Mesothelial cell of epicardium (in vitro differentiated cells): ENCODE measurements at places on chromosomes 5 and 9.
A peak's percentile ranks its signal among the peaks of the same experiment; 100 is the strongest.

- no peak for DNase-seq
Measured at GRCh38 chr9:38257626-38258215, 134.8 kb upstream of the ALDH1B1 start.

DNA sequence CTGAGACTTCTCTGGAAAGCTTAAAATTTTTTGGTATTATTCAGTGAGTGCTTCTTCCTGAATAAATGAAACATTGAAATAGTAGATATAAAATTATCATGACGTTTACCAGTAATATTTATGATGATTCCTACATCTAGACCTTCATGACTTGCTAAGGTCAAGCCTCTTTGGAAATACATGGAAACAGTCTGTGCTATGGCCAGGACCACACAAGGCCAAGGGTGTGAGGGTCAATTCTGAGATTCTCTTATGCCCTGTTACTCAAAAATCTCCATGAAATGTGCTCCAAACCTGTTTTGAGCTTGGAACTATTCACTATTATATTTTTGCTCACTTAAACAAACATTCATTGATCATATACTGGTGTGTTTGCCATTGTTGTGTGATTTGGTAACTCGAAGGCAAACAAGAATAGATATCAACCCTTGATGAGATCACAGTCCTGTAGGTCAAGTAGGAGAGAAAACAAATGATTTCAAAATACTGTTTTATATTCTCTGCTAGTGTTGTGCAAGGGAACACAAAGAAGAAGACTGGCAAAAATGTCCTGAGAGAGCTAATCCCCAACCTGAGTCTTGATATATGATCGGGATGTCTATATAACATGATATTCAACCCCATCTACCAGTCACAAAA, 1254.9 kb upstream of the DMAC1 start:
- DNase-seq, result no peak

GRCh38 chr9:131982102-131982501, 97.6 kb downstream of the MED27 start:
- DNase-seq, result no peak

- DNase-seq, result no peak
Measured at GRCh38 chr5:369151-369868, 47.8 kb downstream of the AHRR start.

DNA sequence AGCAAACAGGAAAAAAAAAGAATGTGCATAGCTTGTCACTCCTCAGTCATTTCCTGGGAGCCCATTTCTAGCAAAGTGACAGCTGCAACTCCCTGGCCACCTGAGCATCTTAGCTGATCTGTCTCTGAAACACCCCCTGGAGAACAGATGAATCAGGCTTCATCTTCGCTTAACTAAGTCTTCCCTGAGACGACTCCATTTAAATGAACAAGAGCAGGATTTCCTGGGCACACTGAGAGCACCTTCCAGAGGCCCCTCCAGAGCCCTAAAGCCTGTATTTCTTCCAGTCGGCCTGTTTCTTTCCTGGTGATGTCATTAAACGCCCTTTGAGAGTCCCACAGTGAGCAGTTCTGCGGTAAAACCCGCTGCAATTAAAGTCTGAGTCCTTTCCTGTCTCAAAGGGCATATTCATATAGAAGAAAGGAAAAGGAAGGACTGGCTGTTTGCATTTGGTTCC, 13.9 kb downstream of the TGFBI start:
- DNase-seq, result no peak

- DNase-seq, result no peak
Measured at GRCh38 chr5:72324189-72324825, 4.1 kb downstream of the PTCD2 start.

- DNase-seq, result no peak
Measured at GRCh38 chr9:117368684-117369230, 46.1 kb downstream of the ASTN2 start.

DNA sequence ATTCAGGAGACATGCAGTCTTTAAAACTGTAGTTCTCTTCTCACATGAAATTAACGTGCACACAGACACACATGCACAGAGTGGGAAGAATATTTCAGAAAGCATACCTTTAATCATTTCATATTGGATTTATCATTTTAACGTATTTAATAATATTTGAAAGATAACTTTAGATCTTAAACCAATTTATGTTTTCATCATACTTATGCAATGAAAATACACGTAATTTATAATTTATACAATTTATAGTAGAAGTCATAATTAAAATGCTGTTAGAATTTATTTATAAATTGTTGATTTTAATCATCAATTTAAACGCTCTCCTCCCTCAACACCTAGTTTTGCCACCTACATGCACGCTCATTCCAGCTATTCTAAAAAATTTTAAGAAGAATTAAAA, 894.9 kb upstream of the CTNND2 start:
- DNase-seq, result no peak

- DNase-seq, result no peak
Measured at GRCh38 chr5:151095341-151096000, 14.6 kb upstream of the TNIP1 start.

GRCh38 chr5:80705801-80706200, 51.0 kb upstream of the DHFR start:
- no peak for DNase-seq

DNA sequence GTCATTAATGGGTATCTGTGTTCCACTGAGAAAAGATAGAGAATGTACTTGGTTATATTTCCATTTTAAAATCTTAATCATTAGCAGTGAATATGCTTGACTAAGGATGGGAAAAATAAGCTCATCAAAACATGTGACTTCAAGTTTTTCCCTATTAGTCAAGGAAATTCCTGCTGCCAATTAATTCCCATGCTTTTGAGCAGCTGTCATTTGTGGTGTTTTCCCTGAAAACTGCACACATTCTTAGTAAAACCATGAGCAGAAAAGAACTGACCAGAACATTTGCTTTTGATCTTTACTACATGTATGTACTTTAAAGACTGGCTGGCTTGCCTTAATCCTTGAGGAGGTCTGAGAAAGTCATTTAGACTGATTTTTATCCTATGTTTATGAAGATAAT, 75.2 kb downstream of the AOPEP start:
- DNase-seq, result no peak

DNA sequence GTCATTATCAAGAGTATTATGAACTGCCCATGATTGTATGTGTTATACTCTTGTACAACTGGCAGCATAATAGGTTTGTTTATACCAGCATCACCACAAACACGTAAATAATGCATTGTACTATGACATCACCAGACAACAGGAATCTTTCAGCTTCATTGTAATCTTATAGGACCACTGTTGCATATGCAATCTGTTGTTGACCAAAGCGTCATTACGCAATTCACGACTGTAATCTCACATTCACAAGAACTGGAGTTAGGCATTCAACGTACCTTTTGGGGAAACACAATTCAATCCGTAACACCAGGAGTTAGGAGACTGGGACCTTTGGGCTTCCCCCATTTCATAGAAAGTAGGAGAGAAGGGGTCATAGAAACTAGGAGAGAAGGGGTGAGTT, 20.4 kb upstream of the ARSI start:
- no peak for DNase-seq

- no peak for DNase-seq
Measured at GRCh38 chr9:91858213-91859030, 91.6 kb downstream of the ROR2 start.

- DNase-seq, result no peak
Measured at GRCh38 chr5:40499007-40499406, 180.7 kb upstream of the PTGER4 start.

DNA sequence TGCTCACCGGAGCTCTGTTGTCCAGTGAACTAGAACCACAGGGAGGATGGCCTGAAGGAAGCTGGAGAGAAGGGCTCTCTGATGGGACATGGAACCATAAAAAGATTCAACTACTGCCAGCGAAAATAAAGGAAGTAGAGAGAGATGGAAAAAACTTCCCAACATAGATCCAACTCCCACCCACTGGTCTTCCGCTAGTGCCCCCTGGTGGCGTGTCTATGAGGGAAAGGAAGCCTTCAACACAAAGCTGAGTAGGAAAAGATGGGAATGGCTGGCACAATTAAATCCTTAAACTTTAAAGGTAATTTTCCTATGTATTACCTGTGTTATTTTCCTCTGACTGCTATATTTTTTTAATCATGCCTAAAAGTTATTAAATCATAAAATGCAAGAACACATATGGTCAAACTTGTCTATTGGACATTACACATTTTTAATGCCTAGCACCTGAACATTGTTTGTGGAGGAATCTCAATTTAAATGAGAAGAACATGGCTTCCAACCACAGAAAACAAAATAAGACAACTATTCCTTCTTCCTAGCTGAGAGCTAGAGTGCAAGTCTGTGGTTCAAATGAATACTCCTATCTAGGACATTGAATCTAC, 51.5 kb downstream of the CEP120 start:
- peak; percentile 18 for DNase-seq

GRCh38 chr5:82494942-82495341, 216.8 kb upstream of the RPS23 start:
- no peak for DNase-seq

GRCh38 chr5:97041239-97041638, 101.2 kb downstream of the LIX1 start:
- DNase-seq, result no peak
